Stomach (tissue), 19 donors: ENCODE measurements at places on chromosomes 7 and 10. TPM values are rescaled to one million over a fixed set of nuclear protein-coding genes. Genes with fewer than 3 reads are reported as not detected.

The EPHA1 gene
- 31.9 TPM for total RNA-seq

The ATP5F1C gene
- total RNA-seq: 250 TPM

The FOXP2 gene
- total RNA-seq: 10.7 TPM

The CLRN3 gene
- 15.4 TPM for total RNA-seq

The AGMO gene
- not detected for total RNA-seq

The MUC12 gene
- total RNA-seq: under 0.01 TPM

The PIK3AP1 gene
- 14.5 TPM for total RNA-seq

The AGR3 gene
- total RNA-seq: not detected

The ANKRD1 gene
- not detected for total RNA-seq

The SYT15 gene
- total RNA-seq: not detected

The CHST3 gene
- total RNA-seq: 4.9 TPM

The ENO4 gene
- total RNA-seq: 0.55 TPM

The HTR5A gene
- not detected for total RNA-seq

The GNGT1 gene
- total RNA-seq: not detected

The CTTNBP2 gene
- 56.4 TPM for total RNA-seq

The PKD2L1 gene
- total RNA-seq: not detected

The PAOX gene
- total RNA-seq: 40.0 TPM

The PLPP4 gene
- total RNA-seq: not detected

The SRRM3 gene
- total RNA-seq: 6.4 TPM

The NPTX2 gene
- 1.4 TPM for total RNA-seq

The FAM25A gene
- total RNA-seq: not detected

The UPK3B gene
- total RNA-seq: 10.4 TPM

The THNSL1 gene
- total RNA-seq: under 0.01 TPM

The OGDHL gene
- total RNA-seq: 3.7 TPM

The SLC39A12 gene
- total RNA-seq: not detected
